ENCODE measurements at places on chromosomes 3 and 15.

GRCh38 chr15:82894971-82895520 is 57.5 kb downstream of the HOMER2 start:
- DNase-seq, result no peak

GRCh38 chr3:52270252-52270754 is 8.1 kb downstream of the WDR82 start:
- DNase-seq, result no peak

GRCh38 chr3:62884096-62884870 is 9.1 kb upstream of the CADPS start:
- no peak for DNase-seq

DNA sequence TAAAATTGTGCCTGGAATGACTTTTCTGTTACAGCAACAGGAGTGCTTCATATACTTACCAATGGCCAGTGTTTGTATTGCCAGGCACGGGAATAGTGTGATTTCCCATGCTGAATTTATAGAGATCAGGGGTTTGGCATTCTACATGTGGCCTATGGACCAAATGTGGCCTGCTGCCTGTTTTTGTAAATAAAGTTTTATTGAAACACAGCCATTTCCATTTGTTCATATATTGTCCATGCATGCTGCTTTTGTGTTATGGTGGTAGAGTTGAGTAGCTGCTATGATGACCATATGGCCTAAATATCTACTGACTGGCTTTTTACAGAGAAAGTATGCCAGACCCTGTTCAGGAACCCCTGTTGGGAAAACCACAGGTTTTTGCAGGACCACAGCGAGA is 55.6 kb downstream of the SLCO3A1 start:
- no peak for DNase-seq

GRCh38 chr3:37974121-37975083 is 16.2 kb upstream of the VILL start:
- peak; percentile 60 for DNase-seq

GRCh38 chr3:128319107-128319506 is 147.6 kb downstream of the DNAJB8 start:
- DNase-seq, result no peak

- no peak for DNase-seq
These were observed 67.7 kb downstream of the LDHAL6B start for GRCh38 chr15:59274126-59274970.

DNA sequence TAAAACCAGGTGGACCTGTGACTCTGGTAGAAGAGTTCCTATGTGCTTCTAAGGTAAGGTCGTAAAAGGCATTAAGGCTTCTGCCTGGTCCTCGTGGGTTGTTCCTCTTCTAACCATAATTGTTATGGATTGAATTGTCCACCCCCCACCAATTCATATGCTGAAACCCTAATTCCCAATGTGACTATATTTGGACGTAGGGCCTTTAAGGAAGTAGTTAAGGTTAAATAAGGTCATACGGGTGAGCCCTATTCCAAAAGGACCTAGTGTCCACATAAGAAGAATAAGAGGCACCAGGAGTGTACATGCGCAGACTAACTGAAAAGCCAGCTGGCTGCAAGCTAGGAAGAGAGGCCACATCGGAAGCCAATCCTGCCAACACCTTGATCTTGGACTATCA is 1.9 kb downstream of the ADPGK start:
- no peak for DNase-seq

DNA sequence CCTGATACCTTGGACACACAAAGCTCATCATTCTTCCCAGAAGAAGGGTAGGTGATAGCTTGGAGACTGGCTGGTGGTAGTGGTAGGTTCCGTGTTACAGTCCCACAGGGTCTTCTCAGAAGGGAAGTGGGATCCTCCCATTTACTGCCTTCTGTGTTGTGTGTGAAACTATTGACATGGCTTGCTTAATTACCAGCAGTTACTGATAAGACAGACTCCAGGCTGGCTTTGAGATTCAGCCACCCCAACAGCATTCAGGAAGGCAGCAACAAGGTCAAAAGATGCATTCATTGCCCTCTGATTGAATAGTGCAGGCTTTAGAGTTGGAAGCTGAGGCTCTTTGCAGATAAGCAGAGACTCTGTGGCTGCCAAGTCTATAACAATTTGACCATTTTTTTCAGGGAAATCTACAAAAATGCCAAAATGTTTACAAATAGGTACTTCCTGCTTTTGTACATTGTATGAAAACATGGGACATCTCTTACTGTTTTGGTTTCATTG is 7.7 kb downstream of the ARNT2 start:
- no peak for DNase-seq

GRCh38 chr15:74482661-74483060 is 21.7 kb upstream of the UBL7 start:
- no peak for DNase-seq

DNA sequence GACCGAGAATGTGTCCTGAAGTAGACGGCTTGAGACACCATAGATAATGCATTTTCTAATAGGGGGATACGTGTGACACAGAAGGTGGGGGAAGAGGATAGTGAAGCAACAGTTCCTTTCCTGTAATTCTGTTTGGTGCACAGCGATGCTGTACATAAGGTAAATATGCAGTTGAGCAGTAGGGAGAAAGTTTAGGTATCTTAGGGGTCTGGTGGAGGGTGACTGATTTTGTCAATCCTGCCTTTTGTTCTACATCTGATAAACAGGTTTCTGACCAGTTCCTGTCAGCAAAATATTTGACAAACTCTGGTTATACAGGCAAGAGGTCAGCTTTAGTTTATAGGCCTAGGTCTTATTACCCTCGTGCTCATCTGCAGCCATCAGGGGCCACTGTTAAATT is 71.3 kb downstream of the TRAK1 start:
- no peak for DNase-seq

DNA sequence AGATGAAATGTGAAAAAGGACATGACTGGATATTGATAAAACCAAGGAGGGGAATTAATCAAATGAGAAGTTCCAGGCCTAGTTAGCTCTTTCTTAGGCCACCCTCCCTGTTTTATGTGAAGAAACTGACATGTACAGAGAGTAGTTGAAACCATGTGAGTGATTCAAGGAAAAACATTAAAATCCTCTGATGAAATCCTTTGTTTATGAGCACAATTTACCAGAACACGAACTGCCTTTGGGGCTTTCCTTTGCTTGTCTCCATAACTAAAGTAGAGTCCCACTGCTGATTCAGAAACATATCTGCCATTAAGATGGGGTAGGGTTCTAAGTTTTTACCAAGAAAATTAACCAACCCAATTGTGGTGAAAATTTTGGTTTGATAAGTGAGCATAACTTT is 558.3 kb downstream of the NR2F2 start:
- DNase-seq, result no peak

- peak; percentile 36 for DNase-seq
These were observed 26.9 kb downstream of the PPCDC start for GRCh38 chr15:75050283-75050682.

DNA sequence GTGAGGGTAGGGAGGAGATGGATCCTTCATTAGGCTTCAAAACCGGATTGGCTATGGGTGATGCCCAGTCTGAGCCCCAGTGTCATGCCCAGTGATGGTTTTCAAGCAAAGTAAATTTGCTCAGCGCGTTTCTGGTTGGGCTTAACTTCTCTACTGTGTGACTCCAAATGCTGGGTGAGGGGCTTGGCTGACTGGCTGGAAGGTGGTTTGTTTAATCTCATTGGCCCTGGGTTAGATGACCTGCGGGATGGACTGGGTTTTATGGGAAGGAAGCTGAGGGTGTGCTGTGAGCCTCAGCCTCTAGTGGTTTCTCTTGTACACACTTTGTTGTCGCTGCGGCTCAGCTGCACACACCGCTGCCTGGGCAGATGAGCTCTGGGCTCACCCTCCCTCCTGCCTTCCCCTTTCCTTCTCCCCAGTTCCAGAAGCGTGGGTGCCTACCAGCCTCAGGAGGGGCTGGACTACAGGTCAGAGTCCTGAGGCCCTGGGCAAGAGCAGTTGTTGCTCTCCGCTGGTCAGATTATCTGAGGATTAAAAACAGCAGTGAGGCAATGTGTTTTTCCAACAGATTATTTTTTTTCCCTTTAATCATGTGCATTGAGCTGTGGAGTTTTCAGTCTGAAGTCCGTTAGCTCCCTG is 18.6 kb downstream of the PDIA5 start:
- DNase-seq, result no peak

- DNase-seq, result no peak
These were observed 452.1 kb upstream of the PPP2R3A start for GRCh38 chr3:135513106-135514059.

GRCh38 chr15:77636209-77636608 is 3.5 kb upstream of the LINGO1 start:
- DNase-seq, result no peak

GRCh38 chr15:39517122-39517855 is 63.6 kb upstream of the THBS1 start:
- DNase-seq, result no peak

DNA sequence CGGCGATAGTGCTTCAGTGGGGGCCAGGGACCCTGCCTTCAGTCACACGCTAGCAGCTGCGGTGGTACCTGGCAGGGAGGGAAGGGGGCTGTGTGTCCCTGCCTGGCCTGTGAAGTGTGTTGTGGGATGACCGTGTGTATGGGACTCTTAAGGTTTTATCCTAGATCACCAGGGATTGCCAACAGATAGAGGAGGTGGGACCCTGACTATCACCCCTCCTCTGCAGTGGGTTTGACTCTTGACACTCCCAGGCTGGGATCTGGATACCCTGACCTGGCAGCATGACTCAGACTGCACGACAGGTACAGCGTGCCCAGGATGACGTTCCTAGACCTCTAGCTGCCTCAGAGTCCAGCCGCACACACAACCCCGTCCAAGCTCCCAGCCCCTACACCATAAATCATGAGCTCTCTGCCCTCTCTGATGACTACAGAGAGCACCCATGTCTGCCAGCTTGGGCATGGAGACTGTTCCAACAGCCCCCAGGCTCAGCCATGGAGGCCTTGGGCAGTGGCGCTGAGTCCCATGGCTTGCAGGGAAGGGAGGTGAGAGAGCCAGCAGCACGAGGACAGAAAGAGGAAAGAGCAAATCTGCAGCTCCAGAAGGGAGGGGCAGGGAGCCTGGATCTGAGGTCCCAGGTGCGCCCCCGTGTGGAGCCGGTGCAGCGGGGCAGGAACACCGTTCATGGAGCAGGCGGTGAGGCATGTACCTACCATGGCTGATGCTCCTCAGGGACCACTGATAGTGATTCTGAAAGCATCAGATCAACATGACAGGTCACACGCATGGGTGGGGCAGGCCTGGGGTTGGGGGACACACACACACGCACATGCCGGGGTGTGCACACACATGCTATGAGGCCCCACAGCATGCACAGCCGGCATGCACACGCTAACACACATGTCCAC is 71.0 kb downstream of the ADAMTS7 start:
- DNase-seq, result peak; percentile 71

GRCh38 chr3:42442640-42443039 is 32.2 kb upstream of the LYZL4 start:
- DNase-seq, result no peak

DNA sequence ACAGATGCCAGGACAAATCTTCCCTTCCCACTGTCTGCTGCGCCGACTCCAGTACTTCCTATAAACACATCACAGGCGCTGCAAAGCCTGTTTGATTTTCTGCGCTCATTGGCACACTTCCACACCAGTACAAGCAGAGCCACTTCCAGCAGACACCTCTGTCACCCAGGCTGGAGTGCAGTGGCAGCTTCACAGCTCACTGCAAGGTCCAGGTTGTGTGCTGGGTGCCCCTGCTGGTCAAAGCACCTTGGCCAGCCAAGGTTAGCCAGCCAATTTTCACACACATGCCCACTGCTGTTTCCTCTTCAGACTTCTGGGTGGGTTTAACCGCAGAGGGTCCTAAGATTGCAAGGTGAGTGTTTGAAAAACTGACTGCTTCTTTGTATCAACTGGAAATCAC is 4.9 kb downstream of the CHDH start:
- DNase-seq, result no peak

GRCh38 chr15:57567891-57568290 is 23.8 kb upstream of the MYZAP start:
- no peak for DNase-seq

GRCh38 chr15:31230630-31231485 is 95.8 kb upstream of the KLF13 start:
- DNase-seq, result no peak

GRCh38 chr3:48962939-48963338 is 27.1 kb upstream of the P4HTM start:
- no peak for DNase-seq

GRCh38 chr3:99753268-99753975 is 64.2 kb upstream of the CMSS1 start:
- no peak for DNase-seq

DNA sequence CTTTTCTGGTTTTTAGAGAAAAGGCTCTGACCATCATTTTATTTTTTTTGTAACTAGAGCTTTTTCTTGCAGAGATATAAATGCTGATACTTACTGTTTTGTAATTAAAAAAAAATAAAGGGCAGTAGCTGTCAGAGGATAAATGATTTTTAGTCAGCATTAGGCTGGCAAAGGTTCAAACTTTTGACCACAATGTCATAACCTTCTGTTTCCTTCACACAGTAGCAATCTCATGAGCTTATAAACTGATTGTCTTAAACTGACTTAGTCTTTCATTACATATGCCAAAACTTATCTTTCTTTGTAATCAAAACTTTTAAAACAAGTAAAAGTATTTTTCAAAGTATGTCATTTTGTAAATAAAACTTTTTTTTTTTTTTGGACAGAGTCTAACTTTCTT is 841.9 kb downstream of the OTOL1 start:
- DNase-seq, result no peak

DNA sequence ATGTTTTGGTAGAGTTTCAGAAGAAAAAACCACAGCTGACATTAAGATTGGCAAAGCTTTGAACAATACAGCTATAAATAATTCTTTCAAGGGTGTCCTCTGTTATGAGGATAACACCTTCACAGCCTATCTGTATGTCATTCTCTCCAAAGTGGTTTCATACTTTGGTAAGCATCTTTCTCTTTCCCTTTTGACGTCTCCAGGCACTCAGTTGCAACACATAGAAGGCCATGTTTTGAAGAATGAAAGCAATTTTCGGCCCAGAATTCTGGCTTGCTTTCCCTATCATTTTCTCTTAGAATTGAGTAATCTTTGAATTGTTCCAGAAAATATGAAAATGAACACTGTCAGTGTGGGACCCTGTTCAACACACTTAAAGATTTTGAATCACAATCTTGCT is 200.0 kb upstream of the CBLB start:
- DNase-seq, result no peak

GRCh38 chr3:143529018-143529478 is 319.2 kb downstream of the SLC9A9 start:
- peak; percentile 39 for DNase-seq

- DNase-seq, result peak; percentile 72
These were observed 95.7 kb downstream of the NEDD4 start for GRCh38 chr15:55897560-55898336.

DNA sequence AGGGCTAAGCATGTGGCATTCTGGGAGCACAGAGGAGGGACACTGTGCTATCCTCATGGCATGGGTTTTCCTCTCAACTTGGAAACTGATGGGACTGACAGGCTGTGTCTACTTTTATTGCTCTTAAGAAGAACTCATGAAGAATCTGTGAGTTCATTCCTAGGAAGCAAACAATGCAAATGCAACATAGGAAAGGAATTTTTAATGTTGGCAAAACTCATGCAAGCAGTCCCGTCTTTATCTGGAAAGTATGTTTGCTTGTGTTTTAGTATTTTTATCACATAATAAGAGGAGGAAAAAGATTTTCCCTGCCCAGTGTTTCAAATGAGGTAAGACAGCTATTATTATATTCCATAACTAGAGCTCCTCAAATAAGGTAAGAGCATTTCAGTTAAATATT is 89.7 kb downstream of the TRIM42 start:
- no peak for DNase-seq

Measured in right cardiac atrium (tissue), 5 donors.